Upper lobe of left lung (tissue), 6 donors: ENCODE measurements at places on chromosomes 7 and 10. TPM values are rescaled to one million over a fixed set of nuclear protein-coding genes. Genes with fewer than 3 reads are reported as not detected.

- no peaks in the 10 kb centered on the region for H3K27me3 ChIP-seq
- H3K27ac ChIP-seq = no peak overlapping the region
- no peaks in the 10 kb centered on the region for H3K36me3 ChIP-seq
Measured at GRCh38 chr10:3255075-3255474, 82.5 kb upstream of the PITRM1 start.

DNA sequence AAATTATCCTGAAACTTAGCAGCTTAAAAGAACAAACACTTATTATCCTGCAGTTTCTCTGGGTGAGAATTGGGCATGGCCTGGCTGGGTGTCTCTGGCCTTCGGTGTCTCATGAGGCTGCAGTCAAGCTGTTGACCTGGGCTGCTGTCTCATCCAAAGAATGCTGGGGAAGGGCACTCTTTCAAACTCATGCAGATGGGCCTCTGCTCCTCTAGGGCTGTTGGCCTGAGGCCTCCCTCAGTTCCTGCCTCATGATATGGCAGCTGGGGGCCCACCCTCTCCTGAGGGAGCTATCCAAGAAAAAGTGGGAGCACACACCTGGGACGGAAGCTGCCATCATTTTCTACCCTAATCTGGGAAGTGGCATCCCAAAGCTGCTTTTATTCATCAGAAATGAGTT is 43.6 kb downstream of the DRGX start:
- H3K4me3 ChIP-seq = no peak overlapping the region
- H3K36me3 ChIP-seq = no peaks in the 10 kb centered on the region
- H3K27me3 ChIP-seq = no peaks in the 10 kb centered on the region
- peak; percentile 10 for DNase-seq
- no peaks in the 10 kb centered on the region for H3K4me1 ChIP-seq
- no peak overlapping the region for H3K27ac ChIP-seq

The PROSER2 gene
- total RNA-seq = 64.5 TPM

The KCP gene
- 2.0 TPM for total RNA-seq

The LRGUK gene
- 2.3 TPM for total RNA-seq

- H3K36me3 ChIP-seq = no peaks in the 10 kb centered on the region
- peak overlapping the region; percentile 10 for H3K27ac ChIP-seq
- H3K27me3 ChIP-seq = peaks cover 35% of the 10 kb centered on the region
- H3K4me3 ChIP-seq = peak overlapping the region; percentile 33
- peak; percentile 84 for DNase-seq
Measured at GRCh38 chr10:133335246-133336117, 1.2 kb downstream of the CALY start.
